ENCODE measurements at places on chromosomes 4 and X.
A peak's percentile ranks its signal among the peaks of the same experiment; 100 is the strongest.

- DNase-seq = no peak
Observed at GRCh38 chr4:147761218-147761883, 29.5 kb downstream of the ARHGAP10 start.

GRCh38 chrX:14660970-14661369 lies 131.6 kb downstream of the GLRA2 start:
- DNase-seq = no peak

- no peak for DNase-seq
Observed at GRCh38 chr4:126172126-126172525, 857.4 kb downstream of the FAT4 start.

GRCh38 chr4:145956288-145956890 lies 17.8 kb upstream of the ZNF827 start:
- peak; percentile 64 for DNase-seq

GRCh38 chrX:102892103-102892502 lies 45.0 kb upstream of the RAB40AL start:
- no peak for DNase-seq

- no peak for DNase-seq
Observed at GRCh38 chrX:110000000-110000399, 2.9 kb upstream of the TMEM164 start.

DNA sequence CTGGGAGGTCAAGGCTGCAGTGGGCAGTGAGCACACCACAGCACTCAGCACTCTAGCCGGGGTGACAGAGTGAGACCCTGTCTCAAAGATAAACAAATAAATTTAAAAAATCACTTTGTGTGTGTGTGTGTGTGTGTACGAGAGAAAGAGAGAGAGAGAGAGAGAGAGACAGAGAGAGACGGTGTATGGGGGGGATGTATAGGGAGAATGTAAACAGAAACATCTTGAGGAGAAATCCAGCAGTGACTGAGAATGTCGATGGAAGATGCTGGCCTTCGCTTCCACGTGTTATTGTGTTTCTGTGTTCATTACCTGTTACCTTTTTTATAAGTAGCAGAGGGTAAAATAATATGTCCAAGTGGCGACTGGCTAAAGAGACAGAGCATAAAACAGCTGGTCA lies 23.6 kb upstream of the RBPJ start:
- DNase-seq = no peak

GRCh38 chr4:113146876-113147358 lies 97.5 kb downstream of the ANK2 start:
- no peak for DNase-seq

- peak; percentile 49 for DNase-seq
Observed at GRCh38 chr4:74444891-74445642, at the start of gene AREG. Gene AREG, plus strand, starts transcription at chr4:74445136. Its CDS starts 210 bp downstream, at chr4:74445346.

- peak; percentile 91 for DNase-seq
Observed at GRCh38 chr4:101020956-101021355, 326.4 kb downstream of the PPP3CA start.

- DNase-seq = no peak
Observed at GRCh38 chr4:141371206-141371605, 150.5 kb downstream of the ZNF330 start.

DNA sequence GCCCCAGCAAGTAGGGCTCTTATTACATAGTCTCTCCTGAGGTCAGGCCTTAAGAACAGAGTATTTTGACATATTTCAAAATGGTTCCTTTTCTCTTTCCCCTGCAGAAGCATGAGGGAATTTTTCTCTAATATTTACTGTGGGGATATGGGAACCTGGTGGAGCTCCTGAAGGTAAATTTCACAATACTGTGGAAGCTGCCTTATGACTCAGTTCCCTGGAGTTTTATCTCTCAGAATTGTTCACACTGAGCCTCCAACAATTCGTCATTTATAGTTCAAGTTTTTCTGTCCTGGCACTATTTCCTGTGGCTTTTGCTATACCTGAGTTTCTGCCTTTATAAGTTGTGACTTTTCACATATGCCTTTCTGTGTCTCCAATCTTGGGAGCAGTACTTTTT lies 607.2 kb upstream of the NDST4 start:
- DNase-seq = no peak

- DNase-seq = no peak
Observed at GRCh38 chr4:123849495-123849894, 452.9 kb downstream of the SPRY1 start.

DNA sequence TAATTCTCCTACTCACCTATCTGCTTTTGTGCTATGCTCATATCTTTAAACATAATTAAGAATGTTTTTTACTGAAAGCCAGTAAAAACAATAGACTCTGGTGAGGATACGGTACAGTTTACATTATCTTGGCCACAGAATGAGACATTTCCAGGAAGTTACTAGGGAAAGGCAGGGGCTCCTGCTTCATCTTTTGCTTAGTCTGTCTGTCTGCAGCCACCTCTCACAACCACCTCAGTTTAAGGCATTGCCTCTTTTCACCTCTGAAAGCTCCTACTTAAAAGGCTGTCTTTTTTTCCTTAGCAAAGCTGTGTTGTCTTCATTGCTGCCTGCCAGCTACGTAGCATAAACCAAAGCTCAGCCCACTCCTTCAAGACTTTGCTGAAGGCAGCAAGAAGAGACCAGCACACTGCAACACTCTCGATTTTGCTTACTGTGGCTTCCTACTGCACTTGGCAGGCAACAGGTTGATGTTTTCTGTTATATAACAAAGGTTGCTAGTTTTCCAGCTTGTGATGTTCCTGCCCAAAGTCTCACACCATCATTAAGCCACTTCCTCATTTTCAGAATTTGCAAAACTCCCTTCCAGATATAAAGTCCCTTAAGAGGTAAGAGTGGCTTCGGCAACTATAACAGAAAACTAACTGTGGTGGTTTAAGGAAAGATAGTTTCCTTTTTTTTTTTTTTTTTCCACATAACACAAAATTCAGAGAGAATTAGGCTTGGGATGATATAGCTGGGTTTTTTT lies 432.9 kb downstream of the GRXCR1 start:
- no peak for DNase-seq

GRCh38 chr4:113882668-113883067 lies 96.8 kb downstream of the ARSJ start:
- DNase-seq = no peak

DNA sequence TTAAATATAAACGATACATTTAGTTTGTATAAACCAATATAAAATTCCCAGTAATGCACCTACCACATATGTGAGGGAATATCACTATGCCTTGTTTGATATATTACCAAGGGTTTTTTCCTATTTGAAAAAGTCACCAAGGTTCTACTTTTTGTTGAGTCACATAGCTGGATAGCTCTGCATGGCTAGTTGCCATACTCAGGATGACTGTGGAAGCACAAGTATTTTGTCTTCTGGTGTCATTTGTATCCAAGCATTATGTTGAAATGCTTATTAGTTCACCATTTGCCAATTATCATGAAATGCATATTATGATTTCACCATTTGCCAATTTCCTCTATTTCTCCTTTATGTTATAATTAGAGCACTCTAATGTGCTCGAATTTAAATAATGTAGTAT lies 162.7 kb upstream of the TTC29 start:
- DNase-seq = no peak

DNA sequence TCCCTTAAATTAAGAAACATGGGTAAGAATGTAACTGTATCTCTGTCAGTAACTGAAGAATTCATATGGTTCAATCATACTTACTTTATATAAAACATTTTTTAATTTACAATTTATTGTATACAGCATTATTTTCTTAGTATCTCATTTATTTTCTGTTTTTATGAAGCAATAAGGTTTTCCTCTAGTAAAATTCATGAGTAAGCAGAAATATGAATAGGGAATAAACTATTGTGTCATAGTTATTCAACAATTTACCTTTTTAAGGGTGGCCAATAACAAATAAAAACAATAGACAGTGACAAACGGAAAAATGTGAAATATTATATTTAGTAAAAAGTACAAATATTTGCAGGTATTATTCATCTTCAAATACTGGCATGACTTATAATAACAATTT lies 624.4 kb downstream of the TECRL start:
- DNase-seq = no peak

- peak; percentile 42 for DNase-seq
Observed at GRCh38 chr4:110184140-110184790, 14.2 kb downstream of the ELOVL6 start.

DNA sequence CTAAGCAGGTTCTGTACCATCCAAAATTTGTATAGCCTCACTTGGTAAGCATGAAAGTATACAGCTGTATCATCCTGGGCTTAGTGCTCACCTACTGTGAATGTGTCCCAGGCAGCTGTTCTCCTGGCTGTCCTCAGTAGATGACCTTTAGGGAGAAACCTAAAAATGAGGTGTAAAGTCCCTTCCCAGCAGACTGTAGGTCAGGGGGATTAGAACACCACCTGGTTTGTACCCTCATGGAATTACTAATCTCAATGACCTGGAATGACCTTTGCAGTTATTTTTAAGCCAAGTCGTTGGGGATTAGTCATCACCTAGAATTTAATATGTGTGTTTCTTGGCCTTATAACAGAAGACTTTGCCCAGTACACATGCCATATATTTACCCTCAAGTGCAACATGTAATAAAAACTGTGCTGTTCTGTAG lies 39.1 kb upstream of the MBTPS2 start:
- no peak for DNase-seq

DNA sequence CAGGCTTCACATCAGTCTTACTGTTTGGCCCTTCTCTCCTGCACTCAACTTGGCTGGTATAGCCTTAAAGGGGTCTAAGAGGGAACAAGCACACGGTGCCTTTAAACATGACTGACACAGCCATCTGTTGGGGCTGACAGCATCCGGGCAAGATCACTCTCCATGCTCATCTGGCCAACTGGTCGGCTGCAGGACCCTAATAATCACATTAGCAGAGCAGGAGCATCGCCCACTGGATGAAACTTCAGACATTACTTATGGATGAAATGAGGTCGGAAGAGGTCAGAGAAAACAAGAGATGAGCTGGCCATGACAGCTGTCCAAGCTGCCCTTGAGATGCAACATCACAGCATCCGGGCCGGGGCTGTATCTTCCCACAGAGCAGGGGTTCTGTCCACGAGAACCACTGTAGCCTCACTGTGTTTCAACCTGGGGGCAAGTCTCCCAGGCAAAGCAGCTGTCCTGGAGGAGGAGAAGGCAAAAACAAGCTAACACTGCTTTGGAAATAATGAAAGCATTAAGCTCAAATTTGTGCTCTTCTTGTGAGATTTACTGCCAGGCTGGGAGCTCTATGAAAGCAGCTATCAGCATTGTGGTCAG lies 94.4 kb upstream of the TTC29 start:
- DNase-seq = no peak

DNA sequence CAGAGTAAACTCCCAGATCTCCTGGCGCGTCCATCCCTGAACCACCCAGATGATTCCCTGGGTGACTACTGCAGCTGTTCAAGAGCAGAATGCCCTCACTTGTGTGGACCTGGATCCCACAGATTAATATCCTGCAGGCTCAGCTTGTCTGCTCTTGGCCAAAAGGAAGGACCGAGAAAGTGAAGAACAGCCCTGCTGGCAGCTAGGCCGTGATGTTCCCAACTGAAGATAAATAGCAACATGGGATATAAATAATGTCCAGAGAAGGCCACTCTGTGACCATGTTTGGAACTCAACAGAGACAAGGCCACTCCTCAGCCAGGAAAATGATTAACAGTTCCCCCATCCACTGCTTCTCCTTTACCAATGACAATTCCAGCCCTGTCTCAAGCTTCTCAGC lies 21.5 kb downstream of the SUPT20HL2 start:
- DNase-seq = no peak

DNA sequence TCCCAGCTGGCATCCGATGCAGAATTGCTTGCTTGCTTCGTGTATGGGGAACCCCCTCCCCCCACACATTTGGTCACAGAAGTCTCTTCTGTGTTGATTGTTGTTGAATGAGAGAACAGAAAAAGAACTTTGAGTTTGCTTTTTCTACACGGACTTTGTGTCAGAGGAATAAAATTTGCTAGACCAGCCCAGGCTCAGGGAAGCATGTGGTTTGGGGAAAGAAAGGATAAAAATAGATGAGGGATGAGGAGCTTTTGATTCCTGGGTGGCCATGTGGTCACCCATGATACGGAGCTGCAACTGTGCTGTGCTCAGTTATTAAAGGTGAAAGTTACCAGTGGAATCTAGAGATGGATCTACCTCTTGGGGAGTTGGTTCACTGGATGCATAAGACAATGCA lies 34.2 kb upstream of the ESX1 start:
- DNase-seq = no peak
